Glomerular endothelial cell (primary cell): ENCODE measurements at places on chromosomes 11 and 22. TPM values are rescaled to one million over a fixed set of nuclear protein-coding genes. Genes with fewer than 3 reads are reported as not detected.

- DNase-seq = no peak
Observed at GRCh38 chr11:57432714-57433163, 5.8 kb upstream of the SLC43A3 start.

DNA sequence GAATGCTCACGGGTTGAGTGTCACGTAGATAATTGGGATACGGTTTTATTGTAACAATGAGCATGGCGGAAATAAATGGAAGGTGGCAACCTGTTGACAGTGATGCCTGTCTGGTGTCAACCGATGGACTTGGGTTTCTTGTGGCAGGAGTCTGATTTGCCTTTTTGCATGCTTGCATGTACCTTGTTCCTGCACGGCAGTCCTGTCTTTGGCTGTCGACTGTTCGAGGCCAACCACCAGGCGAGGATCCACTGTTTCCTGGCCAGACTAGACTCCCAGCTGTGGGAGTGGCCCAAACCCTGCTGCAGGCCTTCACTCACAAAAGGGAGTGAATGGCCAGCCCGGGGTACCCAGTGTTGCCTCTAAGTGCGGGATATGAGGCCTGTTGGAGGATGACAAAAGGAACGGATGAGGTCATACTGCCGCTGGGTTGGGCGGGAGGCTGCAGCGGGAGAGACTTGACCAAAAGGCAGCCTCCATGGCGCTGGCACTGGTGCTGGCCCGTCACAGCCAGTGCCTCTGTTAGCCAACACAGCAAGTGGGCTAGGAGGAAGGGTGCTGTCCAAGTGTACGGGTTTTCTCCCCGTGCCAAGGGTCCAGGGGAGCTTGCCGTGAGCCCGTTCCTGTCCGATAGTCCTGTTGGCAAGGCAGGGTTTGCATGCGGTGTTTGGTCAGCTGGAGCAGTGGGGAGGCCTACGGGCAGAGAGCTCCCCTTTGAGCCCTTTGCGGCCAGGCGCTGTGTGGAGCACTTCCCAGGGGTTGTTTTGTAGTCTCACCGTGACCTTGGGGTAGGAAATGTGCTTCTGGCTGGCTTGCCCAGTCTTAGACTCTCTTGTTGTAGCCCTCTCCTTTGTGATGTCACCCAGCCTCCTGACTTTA lies 974 bp downstream of the DGCR8 start:
- DNase-seq = no peak

Gene PKDREJ
- not detected in 2 replicates for total RNA-seq

Gene TMEM151A
- 0.05 and 0.58 TPM in 2 replicates for total RNA-seq

DNA sequence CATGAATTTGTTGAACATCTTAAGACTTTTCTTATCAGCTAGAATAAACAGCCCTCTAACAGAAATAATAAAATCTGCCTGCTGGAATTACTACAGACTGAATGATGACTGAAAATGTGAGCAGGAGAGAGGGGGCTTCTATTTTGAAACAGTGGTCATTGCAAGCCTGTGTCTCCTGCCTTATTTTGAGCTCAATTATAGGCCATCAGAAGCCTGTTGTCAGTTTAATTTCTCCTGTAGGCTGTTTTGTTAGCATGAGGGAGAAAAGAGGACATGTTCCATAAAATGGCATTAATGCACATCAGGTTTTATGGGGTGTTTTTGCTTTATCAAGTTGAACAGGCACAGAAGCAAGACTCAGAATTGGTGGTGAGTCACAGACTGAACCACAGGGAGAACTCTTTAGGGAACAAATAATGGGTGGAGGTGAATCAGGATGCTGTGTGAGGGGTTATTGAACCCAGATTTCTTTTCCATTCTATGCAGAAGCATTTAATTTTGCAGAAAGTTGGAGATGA lies 129.1 kb downstream of the PARVA start:
- no peak for DNase-seq

DNA sequence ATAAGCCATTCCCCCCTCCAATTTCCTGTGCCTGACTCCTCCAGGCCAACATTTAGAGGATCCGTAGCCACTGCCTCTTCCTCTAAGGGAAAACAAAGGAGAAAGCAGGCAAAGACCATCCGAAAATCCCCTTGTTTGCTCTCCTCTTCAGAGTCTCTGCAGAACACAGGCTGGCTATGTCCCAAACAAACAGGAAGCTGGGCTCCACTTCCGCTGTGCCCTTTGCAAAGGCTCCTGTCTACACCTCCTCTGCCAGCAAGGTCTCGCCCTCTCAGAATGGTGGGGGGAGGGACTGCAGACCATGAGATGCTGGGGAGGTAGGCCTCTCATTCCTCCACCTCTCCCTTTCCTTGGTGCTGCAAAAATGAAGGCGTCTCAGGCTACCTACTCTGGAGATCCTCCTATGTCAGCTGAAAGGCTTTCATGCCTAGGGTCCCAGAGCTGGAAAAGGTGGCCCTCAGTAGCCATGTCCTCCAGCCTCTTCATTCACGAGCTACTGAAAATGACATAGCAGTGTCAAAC lies 596.2 kb downstream of the BUD13 start:
- DNase-seq = no peak

Gene INPP5J
- 0.35 and 2.1 TPM in 2 replicates for total RNA-seq

DNA sequence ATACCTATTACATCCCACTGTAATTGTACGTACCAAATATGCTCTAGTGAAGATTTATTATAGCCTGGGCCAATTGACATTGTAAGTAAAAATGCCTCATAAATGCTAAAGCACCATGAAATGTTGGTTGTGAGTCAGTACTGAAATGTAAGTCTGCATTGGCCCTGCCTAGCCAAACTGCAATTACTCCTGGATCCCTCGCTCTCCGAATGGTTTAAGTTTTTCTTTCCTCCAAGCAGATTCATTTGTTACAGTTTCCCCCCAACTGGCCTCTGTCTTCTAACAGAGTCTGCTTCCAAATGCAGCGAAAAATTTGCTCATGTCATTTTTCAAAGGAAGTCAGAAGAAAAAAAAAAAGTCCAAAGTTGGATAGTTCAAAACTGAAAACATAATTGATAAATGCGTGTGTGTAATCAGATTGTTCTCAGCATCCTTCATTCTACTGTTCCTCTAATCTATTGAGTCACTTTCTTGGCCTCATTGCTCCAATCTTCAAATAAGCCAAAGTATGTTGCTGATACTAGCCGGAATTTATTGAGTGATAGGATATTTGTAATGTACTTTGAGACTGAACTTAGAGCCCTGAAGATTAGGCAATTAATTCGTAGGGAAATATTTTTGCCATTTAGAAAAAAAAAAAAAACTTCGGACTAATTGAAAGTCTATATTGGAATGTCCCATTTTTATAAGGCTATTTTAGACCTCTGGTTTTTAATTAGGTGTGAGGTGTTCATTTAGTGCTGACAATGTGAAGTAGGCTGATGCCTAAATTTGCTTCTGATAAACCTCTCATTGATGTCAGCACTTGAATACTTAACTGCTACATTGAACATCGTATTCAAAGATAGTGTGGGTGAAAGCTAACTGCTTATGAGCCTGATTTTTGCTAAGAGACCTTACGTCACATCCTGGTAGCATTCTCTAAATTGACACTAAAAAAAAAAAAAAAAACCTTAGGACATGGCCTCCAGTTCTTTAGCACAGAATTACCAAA lies 93.4 kb downstream of the WT1 start:
- DNase-seq = no peak

- DNase-seq = no peak
Observed at GRCh38 chr11:44709966-44710365, 16.8 kb upstream of the TSPAN18 start.

- no peak for DNase-seq
Observed at GRCh38 chr22:24128631-24129262, 52.5 kb upstream of the SUSD2 start.

- no peak for DNase-seq
Observed at GRCh38 chr11:15412054-15412453, 297.3 kb downstream of the INSC start.

DNA sequence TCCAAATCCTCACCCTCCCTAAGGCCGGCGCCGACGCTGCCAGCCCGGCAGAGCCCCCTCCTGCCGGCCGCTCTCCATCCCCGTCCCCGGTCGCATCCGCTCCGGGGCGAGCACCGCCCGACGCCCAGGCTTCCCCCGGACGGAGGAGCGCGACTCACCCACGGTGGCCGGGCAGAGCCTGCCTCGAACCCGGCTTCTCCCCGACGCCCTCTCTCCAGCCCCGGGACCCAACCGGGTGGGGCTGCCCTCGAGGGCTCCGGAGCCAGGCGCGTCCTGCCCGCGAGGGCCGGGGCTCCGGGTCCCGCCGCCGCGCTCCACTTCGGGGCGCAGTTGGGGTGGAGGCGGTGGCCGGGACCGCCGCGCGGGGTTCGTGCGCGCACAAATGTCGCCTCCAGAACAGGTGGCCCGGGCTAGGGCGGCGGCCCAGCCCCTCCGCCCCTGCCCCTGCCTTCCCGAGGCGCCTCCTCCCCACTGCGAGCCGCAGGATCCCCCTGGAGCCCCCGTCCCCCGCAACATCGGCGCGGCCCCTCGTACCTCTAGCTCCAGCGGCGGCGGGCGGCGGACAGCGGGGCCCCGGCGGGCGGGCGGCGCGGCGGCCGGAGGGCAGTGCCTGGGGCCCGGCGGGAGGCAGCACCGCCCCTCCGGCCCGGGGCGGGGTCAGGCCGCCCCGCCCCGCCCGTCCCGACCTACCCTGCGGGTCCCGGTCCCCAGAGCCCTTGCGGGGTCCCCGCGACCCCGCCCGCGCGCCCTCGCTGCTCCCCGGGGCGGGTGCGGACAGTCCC lies at the start of gene A4GALT:
A4GALT (minus strand) TSS at position 608 of the 782 bp plus-strand sequence. CDS start 26,919 bp downstream, outside the sequence.
- DNase-seq = no peak

- DNase-seq = no peak
Observed at GRCh38 chr11:44742508-44743246, 15.9 kb downstream of the TSPAN18 start.

Gene SLCO2B1
- total RNA-seq = 0.97 and 5.4 TPM in 2 replicates

Gene TTC38
- total RNA-seq = 31.3 and 51.4 TPM in 2 replicates

DNA sequence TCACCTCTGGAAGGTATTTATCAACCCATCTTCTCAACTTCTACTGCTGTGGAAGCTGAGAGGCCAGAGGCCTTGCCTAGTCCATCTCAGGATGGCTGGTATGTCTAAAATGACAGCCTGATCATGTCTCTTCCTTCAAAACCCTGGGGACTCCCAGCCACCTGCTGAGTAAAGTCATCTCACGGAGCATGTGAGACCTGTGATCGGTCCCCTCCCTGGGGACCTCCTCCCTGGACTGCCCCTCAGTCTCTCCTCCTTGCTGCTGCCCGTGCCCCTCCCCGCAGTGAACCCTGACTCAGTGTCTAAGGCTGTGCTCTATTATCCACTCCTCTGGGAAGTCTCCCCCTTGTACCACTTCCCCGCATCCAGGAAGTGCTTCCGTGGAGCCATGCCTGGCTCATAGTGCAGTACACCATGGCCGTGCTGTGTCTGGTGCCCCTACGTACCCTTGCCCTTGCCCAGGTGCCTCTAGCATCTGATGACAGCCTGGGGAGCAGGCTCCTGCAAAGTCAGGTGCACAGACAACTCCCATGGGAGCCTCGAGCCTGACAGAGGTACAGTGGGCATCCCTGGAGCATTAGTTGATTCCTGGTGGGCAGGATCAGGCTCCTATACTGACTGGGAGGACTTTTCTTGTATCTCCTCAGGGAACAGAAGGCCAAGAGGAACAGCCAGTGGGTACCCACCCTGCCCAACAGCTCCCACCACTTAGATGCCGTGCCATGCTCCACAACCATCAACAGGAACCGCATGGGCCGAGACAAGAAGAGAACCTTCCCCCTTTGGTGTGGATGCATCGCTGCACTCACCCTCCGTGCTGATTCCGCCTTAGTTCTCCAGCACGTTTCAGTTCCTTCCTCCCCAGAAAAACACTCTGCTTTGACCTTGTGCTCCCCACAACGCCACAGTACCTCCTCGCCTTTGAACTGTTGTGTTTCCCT lies 13.8 kb downstream of the SMARCB1 start:
- no peak for DNase-seq

DNA sequence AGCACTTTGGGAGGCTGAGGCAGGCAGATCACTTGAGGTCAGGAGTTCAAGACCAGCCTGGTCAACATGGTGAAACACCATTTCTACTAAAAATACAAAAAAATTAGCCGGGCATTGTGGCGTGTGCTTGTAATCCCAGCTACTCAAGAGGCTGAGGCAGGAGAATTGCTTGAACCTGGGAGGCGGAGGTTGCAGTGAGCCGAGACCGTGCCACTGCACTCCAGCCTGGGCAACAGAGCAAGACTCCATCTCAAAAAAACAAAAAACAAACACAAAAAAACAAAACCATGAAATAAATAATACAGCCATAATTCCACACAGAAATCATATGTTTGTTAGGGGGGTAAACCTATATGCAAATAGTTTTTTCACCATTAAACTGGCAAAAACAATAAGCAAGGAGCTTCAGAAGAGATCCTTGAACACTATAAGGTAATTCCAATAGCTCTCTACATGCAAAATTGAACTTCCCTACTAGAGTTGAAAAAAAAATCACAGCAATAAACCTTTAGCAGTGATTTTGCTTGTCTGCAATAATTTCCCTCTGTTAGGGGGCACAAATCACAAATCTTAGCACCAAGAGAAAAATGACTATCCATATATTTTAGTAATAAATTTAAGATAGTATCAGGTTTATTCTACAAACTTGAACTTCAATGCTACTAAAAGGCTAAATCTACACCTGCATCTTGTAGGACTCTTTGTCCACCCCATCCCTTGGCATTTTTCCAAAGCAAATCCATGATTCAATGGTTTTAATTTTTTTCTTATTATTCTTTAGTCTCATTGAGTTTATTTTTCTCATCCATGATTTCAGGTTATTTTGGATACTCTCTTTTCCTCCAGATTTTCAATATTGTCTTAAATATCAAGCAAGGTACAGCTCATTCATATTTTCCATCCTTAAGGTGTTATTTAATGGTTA lies 3.9 kb downstream of the CSTF3 start:
- DNase-seq = no peak

Gene NRGN
- total RNA-seq = 10.6 and 14.4 TPM in 2 replicates

GRCh38 chr22:46150655-46151477 lies 540 bp downstream of the PPARA start:
- DNase-seq = no peak

Gene MAP6
- 1.4 and 1.5 TPM in 2 replicates for total RNA-seq

- no peak for DNase-seq
Observed at GRCh38 chr11:76844511-76844910, 16.2 kb upstream of the ACER3 start.

DNA sequence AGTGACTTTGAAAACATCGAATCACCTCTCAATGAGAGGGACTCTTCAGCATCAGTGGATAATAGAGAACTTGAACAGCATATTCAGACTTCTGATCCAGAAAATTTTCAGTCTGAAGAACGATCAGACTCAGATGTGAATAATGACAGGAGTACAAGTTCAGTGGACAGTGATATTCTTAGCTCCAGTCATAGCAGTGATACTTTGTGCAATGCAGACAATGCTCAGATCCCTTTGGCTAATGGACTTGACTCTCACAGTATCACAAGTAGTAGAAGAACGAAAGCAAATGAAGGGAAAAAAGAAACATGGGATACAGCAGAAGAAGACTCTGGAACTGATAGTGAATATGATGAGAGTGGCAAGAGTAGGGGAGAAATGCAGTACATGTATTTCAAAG lies 65.8 kb downstream of the DKK3 start:
- no peak for DNase-seq

Gene E2F8
- 0.53 and 2.3 TPM in 2 replicates for total RNA-seq

Gene CYP2R1
- 9.0 and 10.0 TPM in 2 replicates for total RNA-seq

DNA sequence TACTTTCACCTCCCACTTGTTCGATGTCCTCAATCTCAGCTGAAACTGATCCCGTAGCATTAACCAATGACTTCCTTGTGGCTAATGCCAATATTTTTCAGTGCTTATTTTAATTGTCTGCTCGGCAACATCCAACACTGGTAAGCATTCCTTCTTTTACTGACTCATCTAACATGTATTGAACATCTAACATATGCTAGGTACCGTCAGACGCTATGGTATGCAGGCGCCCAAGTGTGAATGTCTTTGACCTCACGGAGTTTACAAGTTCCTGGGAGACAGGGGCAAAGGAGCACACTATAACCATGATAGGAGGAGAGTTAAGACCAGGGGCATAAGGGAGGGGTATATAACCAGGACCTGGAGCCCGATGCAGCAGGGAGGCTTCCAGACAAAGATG lies 1.7 kb downstream of the BRMS1 start:
- DNase-seq = no peak
